Mesothelial cell of epicardium (in vitro differentiated cells): ENCODE measurements at places on chromosomes 4 and X.

- no peak for DNase-seq
Measured at GRCh38 chr4:1053080-1053661, 41.7 kb downstream of the FGFRL1 start.

DNA sequence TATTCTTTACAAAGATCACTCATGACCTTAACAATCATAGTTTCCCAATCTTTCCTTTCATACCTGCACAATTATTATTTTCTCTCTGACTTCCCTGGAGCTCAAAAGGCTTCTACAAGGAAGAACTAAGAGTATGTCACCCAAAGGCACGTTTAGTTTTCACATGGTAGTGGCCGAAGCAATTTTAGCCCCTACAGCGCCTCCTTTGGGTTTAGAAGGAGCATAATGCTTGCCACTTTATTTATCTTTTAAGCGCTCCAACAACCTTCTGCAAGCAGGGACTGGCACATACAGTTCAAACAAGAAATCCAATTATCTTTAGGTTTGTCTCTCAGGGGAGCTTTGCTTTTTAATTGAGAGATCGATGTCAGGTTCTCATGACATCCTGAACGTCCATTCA lies 42.0 kb upstream of the IGSF1 start:
- DNase-seq: no peak

DNA sequence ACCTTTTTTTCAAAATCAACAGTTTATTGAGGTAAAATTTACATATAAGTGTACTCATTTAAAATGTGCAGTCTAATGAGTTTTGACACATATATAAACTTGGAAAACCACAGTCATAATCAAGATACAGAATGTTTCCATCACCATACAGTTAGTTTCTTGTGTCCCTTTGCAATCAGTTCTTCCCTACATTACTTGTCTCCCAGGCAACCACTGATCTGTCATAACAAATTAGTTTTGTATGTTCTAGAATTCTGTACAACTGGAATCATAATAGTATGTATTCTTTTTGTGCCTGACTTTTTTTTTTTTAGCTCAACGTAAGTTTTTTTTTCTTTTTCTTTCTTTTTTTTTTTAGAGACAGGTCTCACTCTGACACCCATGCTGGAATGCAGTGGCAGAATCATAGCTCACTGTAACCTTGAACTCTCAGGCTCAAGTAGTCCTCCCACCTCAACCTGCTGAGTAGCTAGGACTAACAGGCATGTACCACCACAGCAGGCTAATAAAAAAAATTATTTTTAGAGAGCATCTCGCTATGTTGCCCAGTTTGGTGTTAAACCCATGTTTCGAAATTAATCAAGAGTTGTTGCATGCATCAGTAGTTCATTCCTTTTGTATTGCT lies 26.9 kb downstream of the ARFIP1 start:
- no peak for DNase-seq

- no peak for DNase-seq
Measured at GRCh38 chr4:107718351-107718965, 1.6 kb downstream of the PAPSS1 start.

GRCh38 chrX:70033348-70034051 lies 16.2 kb downstream of the AWAT2 start:
- DNase-seq: no peak

DNA sequence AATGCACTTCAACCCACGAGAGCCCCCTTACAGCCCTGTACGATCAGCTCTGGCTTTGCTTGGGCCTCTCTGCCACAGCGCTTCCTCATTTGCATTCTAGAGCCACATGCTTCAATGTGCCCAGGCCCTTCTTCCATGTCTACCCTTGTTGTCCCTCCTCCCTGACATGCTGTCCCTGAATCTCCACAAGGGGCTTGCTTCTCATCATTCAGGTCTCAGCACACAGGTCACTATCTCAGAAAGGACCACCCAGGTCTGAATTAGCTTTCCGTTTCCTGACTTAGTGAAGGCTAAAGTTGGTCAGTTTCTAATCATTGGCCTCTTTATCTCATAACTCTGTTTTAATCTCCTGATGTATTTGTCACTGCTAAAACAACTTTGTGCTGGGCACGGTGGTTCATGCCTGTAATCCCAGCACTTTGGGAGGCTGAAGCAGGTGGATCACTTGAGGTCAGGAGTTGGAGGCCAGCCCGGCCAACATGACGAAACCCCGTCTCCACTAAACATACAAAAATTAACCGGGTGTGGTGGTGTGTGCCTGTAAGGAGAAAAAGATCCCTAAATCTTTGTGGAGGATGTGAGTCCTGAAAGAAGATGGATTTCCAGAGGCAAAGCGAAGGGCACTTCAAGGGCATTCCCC lies 17.9 kb upstream of the SLC34A2 start:
- no peak for DNase-seq

- no peak for DNase-seq
Measured at GRCh38 chr4:40199999-40200874, 3.4 kb downstream of the RHOH start.

DNA sequence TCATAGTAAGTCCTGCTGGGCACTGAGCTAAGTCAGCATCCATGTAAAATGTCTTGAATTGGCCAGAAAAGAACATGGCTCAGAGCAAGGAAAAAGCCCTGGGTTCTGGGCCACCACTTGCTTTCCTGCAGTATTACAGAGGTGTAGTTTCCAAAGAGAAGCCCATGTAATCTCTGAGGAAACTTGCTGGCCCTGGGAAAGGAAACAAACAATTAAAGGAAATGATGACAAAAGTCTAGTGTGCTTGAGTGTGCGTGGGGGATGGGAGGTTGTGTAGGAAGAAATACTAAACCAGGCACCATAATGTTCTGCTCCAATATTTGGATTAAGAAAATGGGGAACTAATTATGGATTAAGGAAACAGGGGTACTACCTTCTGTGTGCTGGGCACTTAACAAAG lies 39.5 kb upstream of the SMIM10L2A start:
- no peak for DNase-seq

GRCh38 chrX:16748425-16748824 lies 29.0 kb downstream of the SYAP1 start:
- no peak for DNase-seq

DNA sequence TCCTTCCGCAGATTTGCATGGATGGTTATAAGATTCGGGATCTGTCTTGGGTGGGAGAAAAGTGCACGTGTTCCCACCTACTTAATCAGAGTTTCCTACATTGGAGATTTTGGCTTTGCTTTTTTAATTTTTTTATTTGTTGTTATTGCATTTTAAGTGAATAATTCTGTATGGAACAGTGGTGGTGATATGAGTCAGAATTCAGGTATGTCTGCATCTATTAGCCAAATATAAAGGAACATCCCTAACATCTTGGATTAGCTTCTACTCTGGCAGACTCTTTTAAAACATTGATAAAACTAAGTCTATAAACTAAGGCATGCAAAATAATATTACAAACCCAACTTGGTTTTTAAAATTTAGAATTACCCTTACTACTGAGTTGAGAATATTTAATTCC lies 659.8 kb upstream of the EPHA5 start:
- DNase-seq: no peak

DNA sequence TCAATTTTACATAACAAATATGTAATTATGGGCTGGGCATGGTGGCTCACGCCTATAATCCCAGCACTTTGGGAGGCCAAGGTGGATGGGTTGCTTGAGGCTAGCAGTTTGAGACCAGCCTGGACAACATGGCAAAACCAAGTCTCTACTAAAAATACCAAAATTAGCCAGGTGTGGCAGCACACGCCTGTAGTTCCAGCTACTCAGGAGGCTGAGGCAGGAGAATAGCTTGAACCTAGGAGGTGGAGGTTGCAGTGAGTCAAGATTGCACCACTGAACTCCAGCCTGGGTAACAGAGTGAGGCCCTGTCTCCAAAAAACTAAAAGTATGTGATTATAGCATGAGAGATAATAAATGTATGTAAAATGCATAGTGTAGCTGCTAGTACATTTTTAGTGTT lies 229.0 kb downstream of the PPARGC1A start:
- no peak for DNase-seq

DNA sequence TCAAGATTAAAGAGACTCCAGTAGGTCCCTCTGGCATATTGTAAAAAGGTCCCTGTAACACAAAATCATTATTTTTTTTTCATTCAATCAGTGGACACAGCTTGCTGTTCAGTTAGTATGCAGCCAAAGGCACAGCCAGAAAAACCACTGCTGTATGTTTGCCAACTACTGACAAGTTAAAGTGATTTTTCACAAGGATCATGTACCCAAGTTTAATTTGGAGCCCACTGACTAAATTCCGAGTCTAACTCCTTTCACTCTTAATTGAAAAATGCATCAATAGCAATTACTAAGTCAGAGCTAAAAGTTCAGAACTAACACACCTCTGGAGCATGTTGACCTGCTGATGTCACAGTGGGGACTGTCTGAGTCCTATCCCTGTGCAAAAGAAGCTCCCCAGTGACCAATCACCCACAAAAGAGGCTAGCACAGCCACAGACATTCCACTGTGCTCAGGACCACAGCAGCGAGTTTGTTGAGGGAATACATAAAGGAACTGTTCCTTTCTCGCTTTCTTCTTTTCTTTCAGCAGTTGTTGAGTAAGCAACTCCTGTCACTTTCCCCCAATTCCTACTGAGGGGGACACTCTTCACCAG lies 60.4 kb downstream of the STX18 start:
- DNase-seq: no peak

DNA sequence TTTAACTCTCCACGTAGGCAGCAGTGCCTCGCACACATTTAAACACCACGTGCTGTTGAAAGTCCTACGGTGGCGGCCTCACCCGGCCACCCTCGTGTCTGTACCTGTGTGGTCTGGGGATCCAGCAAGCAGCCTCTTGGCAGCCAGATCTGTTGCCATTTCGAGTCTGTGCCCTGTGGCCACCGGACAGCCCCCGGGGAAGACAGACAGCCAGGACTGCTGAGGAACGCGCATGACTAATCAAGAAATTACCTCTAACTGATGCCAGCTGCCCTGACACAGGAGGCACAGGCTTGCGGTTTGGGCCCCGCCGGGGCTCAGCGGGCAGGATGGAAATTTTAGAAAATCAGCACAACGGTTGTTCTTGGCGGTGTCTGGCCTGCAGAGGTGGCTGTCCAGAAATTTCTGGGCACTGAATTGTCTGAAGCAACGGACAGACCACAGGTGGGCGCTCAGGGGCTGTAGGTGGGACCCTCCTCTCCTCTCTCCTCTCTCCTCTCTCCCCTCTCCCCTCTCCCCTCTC lies 15.6 kb upstream of the ASMTL start:
- no peak for DNase-seq

DNA sequence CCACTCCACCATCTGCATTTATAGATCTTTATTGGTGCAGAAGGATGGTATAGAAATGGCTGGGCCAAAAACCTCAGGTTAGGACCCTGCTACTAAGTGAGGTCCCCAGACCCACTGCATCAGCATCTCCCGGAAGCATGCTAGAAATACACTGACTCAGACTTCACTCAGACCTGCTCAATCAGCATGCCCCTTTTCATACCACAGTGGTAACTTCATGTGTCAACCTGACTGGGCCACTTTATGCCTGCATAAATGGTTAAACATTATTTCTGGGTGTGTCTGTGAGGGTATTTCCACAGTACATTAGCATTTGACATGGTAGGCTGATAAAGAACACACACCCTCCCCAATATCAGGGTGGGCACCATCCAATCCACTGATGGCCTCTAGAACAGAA lies 118.6 kb upstream of the VCX3B start:
- no peak for DNase-seq

GRCh38 chrX:133294126-133294525 lies 76.0 kb upstream of the TFDP3 start:
- DNase-seq: no peak

GRCh38 chr4:128775916-128776315 lies 33.6 kb upstream of the JADE1 start:
- no peak for DNase-seq

DNA sequence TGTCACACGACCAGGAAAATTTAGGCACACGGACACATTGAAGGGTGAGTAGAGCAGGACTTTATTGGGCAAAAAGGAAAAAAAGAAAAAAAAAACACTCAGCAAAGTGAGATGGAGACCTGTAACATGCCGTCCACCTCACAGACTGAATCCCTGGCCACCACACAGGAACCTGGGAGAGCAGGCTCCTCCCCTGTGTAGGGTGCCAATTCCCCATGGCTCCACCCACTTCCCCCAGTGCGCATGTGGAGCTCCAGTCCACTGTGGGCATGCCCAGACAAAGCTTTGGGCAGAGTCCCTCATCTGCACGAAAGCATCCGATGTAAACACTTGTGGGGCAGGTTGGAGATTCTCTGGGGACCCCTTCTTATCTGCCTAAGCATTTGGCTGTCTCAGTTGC lies 23.6 kb upstream of the CBR4 start:
- DNase-seq: no peak

GRCh38 chrX:133926809-133927208 lies 58.6 kb downstream of the GPC3 start:
- DNase-seq: no peak

DNA sequence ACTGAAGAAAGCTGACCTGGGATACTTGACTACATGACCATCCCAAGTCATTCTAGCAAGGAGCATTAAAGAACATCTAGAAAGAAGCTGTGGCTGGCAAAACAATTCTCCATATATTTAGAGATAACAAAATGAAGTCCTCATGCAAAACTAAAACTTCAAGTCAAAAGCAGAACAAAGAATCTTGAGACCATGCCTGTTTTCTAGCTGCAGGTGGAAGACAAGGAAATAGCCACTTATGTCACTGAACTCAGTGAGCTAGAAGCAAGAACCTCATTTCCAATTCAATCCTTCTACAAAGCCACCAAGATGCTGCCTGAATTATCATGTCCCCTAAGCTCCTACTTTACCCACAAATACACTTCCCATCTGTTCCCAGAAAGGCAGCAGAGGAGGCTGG lies 13.8 kb downstream of the USP46 start:
- DNase-seq: no peak

DNA sequence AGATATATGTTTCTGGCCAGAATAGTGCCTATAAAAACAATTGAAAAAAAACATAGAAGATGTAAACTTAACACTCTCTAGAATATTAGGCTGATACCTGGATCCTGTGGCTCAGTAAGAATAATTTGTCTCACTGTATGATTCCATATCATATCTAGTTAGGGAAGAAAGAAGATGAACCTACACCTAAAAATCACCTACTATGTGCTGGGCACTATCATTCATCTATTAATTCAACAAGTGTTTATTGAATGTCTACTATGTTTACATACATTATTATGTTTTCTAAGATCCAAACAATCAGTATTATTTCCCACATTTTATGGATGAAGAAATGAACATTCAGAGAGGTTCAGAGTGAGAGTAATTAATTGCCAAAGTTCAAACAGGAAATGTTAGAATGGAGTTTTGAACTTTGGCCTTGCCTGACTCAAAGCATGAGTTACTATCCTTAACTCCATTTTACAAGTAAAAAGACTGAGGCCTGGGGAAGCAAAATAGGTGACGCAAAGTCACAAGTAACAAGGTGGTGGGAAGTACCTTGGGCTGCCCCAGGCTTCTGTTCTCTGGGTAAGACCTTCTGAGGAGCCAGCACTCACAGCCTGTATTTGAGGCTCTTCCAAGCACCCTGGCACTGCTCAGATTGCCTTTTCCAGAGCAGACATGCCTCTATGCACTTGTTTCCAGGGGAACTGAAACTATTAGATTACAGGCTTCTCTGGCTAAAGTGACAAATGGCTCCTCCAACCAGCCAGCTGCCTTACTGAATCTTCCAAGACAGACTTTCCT lies 111.1 kb upstream of the ACSL4 start:
- DNase-seq: no peak

GRCh38 chrX:119062750-119063374 lies 9.9 kb upstream of the CT47C1 start:
- DNase-seq: no peak
